ENCODE measurements at places on chromosomes 13 and 19.

- no peak for DNase-seq
Observed at GRCh38 chr13:27595055-27595811, 25.1 kb downstream of the LNX2 start.

- DNase-seq, result peak; percentile 8
Observed at GRCh38 chr19:12800923-12801465, 606 bp downstream of the PRDX2 start.

DNA sequence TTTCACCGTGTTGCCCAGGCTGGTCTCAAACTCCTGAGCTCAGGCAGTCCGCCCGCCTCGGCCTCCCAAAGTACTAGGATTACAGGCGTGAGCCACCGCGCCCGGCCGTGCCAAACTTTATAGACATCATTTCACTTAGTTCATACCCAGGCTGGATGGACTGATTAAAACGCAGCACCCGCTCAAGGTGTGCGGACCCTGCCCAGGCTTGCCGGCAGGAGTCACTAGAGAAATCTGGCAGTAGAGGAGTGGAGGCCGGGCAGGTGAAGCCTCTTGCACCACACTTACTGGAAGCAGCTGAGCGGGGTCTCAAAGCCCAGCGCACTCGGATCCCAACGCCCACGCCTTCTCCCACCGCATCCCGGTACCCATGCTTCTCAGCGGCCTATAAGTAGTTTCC is 11.4 kb downstream of the PTGIR start:
- DNase-seq, result no peak

DNA sequence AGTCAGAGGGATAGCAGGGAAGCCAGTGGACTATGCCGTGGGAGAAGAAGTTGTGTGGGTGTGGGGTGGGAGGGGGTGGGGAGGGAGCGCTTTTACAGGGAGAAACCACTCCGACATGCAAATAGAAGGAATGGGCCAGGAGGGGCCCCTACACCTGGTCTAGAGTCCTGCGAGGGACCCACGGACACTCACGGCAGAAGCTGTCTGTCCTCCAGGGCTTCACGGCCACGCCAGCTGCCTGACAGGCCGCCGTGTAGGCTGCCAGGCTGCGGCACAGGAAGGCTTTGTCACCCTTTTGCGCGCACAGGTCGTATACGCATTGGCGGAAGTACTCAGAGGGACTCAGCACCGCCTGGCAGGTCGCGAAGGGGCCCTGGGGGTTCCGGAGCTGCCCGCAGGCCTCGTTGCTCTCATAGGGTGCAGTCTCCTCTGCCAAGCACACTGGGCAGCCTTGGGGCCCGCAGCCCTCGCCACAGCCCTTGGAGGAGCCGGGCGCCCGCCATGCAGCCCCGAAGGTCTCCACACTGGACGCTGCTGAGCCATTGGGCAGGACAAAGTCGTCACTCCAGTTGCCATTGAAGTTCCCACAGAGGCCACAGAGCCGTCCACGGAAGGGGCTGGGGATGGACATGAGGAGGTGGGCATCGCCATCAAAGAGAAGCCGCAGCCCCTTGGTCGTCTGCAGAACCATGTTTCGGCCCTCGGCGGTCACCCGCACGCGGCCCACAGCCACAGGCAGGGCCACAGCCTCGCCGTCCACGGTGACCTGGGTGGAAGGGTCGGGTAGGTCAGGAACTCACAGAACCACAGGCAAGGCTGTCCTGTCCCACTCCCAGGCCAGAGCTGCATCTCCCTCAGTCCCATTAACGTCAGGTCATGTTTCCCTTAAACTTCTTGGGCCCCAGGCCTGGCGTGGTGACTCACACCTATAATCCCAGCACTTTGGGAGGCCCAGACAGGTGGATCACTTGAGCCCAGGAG is 26.0 kb upstream of the FBL start:
- DNase-seq, result no peak

- no peak for DNase-seq
Observed at GRCh38 chr19:29581398-29581797, 24.7 kb upstream of the POP4 start.

DNA sequence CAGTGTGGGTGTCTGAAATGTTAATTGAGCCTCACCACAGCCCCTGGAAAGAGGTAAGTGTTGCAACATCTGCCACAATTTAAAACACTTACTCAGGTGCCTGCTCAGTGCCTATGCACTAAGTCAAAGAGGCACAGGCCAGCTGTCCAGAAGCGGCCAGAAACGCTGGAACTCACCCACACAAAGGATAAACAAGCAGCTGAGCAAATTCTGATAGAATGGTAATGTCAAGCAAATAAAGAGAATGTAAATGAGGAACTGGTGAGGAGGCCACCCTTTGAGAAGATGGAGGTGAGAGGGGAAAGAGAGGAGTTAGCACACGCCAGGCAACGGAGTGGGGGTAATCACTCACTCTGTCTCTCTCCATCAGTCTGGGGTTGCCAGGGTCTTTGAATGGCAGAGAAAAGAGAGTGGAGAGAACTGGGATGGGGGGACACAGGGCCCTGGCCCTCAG is 67.7 kb upstream of the SERP2 start:
- no peak for DNase-seq

DNA sequence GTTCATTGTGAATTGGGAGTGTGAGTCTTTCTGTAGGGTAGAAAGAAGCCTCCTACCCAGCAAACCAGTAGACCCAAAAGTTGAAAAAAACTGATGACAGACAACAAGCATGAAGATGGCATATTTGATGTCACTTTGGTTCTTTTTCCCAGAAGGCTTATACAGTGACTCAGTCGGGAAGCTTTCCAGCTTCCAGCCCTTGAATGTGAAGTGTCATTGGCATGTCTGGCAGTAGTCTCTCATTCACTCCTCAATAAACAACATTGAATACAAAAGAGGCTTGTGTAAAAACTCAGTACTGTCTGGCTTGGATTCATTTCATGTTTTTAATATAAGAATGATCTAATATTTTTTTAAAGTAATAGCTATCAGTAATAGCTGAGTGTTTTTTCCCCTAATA is 68.7 kb downstream of the IPO5 start:
- peak; percentile 85 for DNase-seq

GRCh38 chr19:45577111-45577905 is 7.3 kb downstream of the OPA3 start:
- DNase-seq, result no peak

DNA sequence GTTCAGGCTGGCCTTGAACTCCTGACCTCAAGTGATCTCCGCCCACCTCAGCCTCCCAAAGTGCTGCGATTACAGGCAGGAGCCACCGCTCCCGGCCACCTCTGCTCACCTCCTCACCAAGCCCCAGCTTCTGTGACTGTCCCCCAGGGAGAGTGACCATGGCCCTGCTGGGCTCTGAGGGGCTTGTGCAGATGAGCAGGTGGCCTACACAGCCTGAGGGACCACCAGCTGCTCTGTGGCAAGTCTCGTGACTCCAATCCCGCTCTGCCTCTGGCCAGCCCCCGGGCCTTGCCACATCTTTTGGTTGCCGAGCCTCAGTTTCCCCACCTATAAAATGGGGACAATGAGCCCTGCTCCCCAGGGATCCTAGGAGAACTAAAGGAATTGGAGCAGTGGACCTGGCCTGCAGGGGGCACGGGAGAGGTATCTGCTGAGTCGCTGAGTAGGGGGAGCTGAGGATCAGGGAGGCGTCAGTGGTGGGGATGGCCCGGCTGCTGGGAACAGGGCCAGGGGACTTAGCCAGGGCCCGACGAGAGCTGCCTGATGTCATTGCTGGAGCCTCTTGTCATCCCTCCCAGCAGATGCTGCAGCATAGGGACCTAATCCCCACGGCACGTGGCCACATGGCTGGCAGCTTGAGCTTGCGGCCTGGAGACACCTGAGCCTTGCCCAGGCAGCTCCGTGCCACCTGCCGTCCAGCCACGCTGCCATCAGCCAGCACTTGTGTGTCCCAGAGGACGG is 74.7 kb downstream of the GADD45B start:
- DNase-seq, result peak; percentile 13

- DNase-seq, result no peak
Observed at GRCh38 chr13:109401891-109402290, 384.5 kb downstream of the IRS2 start.

GRCh38 chr19:40418040-40418439 is 4.9 kb upstream of the PRX start:
- no peak for DNase-seq

DNA sequence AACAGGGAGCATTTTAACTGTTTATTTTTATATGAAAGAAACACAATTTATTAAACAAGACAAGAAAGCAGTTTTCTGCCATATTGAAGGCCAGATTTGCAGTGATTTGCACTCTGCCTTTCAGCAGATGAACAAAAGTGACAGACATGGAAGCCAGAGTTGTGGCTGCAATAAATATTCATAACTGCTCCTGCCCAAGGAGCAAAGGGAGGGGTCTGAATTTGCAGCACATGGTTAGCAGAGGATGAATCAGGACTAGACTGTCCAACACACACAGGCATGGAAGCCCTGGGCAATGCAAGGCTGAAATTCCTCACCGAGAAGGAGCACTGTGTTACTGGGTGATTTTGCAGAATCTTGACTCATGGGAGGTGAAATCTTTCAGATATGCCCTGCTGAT is 418.2 kb downstream of the DCT start:
- DNase-seq, result no peak

DNA sequence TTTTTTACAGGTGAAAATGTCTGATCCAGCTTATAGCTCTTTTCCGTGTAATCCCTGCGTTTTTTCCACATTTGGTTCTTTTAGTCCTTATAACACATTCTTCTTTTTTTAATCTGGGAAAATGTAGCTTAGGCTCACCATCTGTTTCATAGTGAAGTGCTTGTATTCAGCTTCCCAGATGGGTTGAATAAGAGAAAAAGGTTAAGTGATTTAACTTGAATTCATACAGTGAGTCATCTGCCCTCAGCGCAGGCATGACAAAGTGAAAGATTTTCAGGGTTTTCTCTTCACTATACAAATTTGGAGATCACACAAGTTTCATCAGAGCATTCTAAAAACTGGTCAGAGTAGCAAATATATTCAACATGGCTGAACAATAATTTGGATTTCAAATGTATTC is 224.8 kb downstream of the SPRY2 start:
- no peak for DNase-seq

GRCh38 chr13:46846726-46847125 is 49.8 kb upstream of the ESD start:
- DNase-seq, result no peak

DNA sequence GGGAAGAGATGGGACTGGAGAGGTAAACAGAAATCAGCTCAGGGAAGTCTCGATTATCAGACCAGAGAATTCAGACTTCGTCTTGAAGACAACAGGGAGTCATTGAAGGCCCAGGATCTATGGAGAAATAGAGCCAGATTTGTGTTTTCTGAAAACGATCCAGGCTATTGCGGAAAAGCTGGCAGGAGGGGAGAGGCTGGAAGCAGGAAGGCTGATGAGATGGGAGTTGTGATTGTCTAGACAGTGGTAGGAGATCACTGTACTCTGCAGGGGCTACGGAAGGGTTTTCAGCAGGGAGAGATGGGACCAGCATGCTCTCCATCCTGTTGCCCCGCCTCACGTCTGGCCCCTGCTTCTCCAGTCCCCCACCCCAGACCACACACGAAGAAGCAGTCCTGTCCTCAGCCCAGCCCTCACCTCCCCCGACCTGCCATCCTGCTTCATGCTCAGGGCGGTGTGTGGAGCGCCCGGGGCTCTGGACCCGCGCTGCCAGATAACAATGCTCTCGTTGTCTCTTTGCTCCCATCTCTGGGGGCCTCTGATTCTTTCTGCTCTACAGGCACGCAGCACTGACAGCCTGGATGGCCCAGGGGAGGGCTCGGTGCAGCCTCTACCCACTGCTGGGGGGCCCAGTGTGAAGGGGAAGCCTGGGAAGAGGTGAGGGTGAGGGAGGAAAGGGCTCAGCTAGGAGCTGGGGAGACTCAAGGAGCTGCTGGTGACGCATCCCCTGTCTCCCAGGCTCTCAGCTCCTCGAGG is 1.9 kb downstream of the ARHGAP33 start:
- no peak for DNase-seq

DNA sequence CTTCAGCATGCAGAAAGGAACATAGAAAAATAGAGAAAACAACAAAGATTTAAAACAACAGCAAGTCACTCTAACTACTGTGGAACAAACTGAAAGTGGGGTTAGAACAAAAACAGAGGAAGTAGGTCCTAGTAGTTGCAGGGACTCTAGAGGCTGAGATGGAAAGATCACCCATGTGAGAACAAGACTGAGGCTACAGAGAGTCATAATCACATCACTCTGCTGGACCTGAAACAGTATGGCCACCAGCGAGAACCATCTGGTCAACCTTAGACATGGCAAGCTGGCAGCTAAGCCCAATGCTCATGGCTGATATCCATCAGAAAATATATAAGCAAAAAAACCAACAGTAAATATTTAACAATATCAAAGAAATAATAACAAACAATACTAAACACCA is 35.8 kb upstream of the ZNF724 start:
- DNase-seq, result no peak

DNA sequence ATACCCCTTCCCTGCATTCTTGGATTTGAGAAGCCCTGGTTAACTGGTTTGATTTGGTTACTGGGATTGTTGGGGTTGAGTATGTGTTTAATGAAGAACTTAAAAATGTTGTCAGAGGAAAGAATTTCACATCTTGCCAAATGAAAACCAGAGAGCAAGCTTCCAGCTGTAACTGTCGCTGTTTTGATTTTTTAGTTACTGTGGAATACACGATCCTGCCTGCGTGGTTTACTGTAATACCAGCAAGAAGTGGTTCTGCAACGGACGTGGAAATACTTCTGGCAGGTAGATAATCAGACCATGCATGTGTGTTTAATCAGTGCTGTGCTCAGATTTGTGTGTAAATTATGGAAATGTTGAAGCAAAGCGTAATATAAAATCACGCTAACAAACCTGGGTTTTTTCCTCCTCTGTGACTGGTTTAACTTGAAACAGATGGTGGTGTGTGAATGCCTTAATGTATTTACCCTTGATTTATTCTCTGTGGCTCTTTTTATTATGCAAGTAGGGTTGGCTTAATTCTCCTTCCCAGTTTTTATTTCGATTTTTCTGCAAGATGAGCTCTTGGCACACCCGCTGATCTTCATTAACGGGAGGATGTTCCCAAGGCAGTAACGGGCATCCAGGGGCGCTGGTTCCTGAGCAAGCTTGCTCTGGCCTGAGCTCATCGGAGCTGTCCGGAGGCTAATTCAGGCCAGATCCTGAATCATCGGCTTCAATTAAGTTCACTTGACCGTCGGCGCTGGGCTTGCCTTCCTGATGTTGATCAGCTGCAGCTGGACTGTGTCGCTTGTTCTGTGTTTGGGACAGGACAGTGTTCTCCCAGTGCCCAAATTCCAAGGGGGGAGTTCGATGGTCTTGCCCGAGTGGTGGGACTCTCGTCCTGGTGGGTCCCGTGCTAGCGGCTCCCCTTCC is 16.0 kb downstream of the UPF1 start:
- no peak for DNase-seq

GRCh38 chr13:29185926-29186325 is 365.8 kb downstream of the MTUS2 start:
- DNase-seq, result no peak
